Transverse colon (tissue), 4 donors: ENCODE measurements at places on chromosomes 5 and 9. TPM values are rescaled to one million over a fixed set of nuclear protein-coding genes. Genes with fewer than 3 reads are reported as not detected.
A peak's percentile ranks its signal among the peaks of the same experiment; 100 is the strongest.

DNA sequence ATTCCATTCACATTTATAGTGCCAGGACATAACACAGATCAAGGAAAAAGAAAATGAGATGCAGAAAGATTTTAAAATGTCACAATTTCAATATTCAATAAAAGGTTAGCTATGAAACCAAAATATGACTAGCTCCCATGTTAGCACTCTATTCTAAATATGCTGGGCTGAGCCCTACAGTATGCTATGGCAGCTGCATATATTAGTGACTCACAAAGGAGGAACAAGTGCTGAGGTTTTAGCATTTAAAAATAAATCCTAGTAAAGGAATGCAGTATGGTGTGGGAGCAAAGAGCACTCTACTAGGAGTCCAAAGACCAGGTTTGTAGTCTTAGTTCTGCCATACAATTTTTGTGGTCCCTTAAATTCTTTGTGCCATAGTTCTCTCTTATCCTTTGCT, 118.4 kb downstream of the OXCT1 start:
- H3K36me3 ChIP-seq, result no peaks in the 10 kb centered on the region
- H3K27ac ChIP-seq, result no peak overlapping the region
- no peak overlapping the region for H3K4me3 ChIP-seq

GRCh38 chr5:42653705-42654104, 102.9 kb upstream of the CCDC152 start:
- no peak for DNase-seq
- H3K36me3 ChIP-seq, result no peaks in the 10 kb centered on the region
- H3K4me1 ChIP-seq, result no peaks in the 10 kb centered on the region
- H3K27ac ChIP-seq, result no peak overlapping the region

GRCh38 chr9:112601636-112602035, 115.0 kb downstream of the KIAA1958 start:
- H3K27me3 ChIP-seq, result no peaks in the 10 kb centered on the region
- no peaks in the 10 kb centered on the region for H3K4me1 ChIP-seq
- no peak for DNase-seq
- no peaks in the 10 kb centered on the region for H3K36me3 ChIP-seq
- H3K4me3 ChIP-seq, result no peak overlapping the region

DNA sequence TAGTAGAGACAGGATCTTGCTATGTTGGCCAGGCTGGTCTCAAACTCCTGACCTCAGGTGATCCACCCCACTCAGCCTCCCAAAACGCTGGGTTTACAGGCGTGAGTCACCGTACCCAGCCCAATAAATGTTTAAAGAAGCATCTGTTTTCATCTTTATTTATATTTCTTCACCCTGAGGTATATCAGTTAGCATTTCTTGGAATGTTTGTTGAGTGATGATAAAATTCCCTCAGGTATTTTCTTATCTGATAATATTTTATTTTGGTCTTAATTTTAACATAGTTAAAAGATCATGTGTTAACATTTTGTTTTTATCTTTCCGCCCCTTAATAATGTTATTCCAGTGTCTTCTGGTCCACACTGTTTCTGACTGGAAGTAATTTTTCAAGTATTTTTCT, 839.6 kb upstream of the CDH10 start:
- no peaks in the 10 kb centered on the region for H3K27me3 ChIP-seq
- H3K4me1 ChIP-seq, result no peaks in the 10 kb centered on the region
- H3K4me3 ChIP-seq, result no peak overlapping the region
- no peaks in the 10 kb centered on the region for H3K36me3 ChIP-seq
- no peak overlapping the region for H3K27ac ChIP-seq
- DNase-seq, result no peak

- no peak overlapping the region for H3K4me3 ChIP-seq
- peaks cover 23% of the 10 kb centered on the region for H3K27me3 ChIP-seq
- peaks cover 19% of the 10 kb centered on the region for H3K4me1 ChIP-seq
Measured at GRCh38 chr5:135461481-135462151, 9.5 kb upstream of the TIFAB start.

GRCh38 chr9:38406476-38407186, 14.1 kb downstream of the ALDH1B1 start:
- H3K27ac ChIP-seq, result no peak overlapping the region
- H3K4me1 ChIP-seq, result no peaks in the 10 kb centered on the region
- H3K27me3 ChIP-seq, result no peaks in the 10 kb centered on the region

DNA sequence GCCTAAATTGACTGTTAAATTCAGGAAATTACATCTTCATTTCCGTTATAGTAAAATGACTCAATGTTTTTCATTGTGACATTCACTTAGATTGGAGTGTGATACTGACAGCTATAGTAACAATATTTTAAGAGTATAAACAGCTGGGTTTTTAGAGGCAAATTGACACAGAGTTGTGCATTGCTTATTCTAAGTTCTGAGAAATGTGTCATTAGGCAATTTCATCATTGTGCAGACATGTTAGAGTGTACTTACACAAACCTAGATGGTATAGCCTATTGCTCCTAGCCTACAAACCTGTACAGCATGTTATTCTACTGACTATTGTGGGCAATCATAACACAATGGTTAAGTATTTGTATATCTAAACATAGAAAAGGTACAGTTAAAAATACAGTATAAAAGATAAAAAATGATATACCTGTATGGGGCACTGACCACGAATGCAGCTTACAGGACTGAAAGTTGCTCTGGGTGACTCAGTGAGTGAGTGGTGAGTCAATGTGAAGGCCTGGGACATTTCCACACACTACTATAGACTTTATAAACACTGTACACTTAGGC, 132.7 kb downstream of the PDE4D start:
- H3K4me3 ChIP-seq, result no peak overlapping the region
- H3K4me1 ChIP-seq, result peaks cover 13% of the 10 kb centered on the region
- no peak for DNase-seq
- H3K36me3 ChIP-seq, result no peaks in the 10 kb centered on the region
- no peak overlapping the region for H3K27ac ChIP-seq
- H3K27me3 ChIP-seq, result no peaks in the 10 kb centered on the region

DNA sequence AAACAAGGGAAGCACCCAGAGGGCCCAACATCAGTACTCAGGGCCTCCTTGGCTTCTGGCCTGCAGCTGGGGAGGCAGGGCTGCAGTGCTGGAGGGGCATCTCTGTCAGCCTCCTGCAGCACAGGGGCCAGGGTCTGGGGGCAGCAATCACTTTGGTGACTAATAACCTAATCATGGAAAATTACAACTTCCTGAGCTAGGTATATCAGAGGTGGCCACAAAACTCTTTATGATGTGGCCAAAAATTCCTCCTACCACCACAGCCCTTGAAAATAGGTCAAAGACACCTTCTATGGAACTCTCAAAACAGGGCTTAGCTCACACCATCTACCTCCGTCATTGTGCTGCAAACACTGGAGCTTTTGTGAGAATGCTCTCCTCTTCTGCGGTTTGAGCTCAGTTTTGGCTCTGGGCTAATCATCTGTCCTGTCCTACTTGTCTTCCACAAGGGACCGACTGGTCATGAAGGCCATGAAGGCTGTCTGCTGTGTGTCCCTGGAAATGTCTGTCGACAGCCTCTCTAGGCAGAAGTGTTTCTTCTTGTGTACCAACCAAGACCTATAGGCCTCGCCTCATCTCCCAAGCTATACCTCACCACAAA, 28.6 kb downstream of the CSF2 start:
- no peak overlapping the region for H3K4me3 ChIP-seq
- no peaks in the 10 kb centered on the region for H3K36me3 ChIP-seq

- no peaks in the 10 kb centered on the region for H3K27me3 ChIP-seq
- H3K4me3 ChIP-seq, result no peak overlapping the region
- DNase-seq, result no peak
- no peaks in the 10 kb centered on the region for H3K36me3 ChIP-seq
- no peaks in the 10 kb centered on the region for H3K4me1 ChIP-seq
Measured at GRCh38 chr5:151047814-151048425, 27.5 kb downstream of the GPX3 start.

DNA sequence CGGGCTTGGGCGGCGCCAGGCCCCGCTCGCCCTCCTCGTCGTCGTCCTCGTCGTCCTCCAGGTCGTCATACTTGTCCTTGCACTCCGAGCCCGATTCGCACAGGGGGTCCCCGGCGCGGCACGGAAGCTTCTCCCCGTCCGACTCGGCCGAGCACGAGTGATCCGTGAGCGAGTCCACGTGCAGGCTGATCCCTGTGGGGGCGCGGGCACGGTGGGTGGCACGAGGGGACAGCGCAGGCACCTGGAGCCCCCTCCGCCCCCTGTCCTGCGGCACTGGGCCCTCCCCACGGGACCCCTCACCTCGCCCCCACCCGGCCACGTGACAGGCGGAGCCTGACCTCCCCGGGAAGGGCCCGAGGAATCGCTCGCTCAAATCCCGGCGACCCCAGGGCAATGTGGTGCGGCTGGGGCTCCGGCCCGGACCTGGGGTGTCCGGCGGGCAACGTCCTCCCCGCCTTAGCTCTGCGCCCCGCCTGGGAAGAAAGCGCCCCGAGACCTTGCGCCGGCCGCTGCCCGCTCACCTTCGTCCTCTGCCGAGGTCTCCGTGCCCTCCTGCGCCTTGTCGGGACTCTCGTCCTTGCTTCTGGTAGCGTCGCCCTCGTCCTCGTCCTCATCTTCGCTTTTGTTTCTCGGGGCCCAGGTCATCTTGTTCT, 2.5 kb downstream of the IRX2 start:
- no peak overlapping the region for H3K4me3 ChIP-seq
- H3K36me3 ChIP-seq, result no peaks in the 10 kb centered on the region
- peaks cover 9% of the 10 kb centered on the region for H3K4me1 ChIP-seq
- H3K27me3 ChIP-seq, result peaks cover 97% of the 10 kb centered on the region
- no peak for DNase-seq

DNA sequence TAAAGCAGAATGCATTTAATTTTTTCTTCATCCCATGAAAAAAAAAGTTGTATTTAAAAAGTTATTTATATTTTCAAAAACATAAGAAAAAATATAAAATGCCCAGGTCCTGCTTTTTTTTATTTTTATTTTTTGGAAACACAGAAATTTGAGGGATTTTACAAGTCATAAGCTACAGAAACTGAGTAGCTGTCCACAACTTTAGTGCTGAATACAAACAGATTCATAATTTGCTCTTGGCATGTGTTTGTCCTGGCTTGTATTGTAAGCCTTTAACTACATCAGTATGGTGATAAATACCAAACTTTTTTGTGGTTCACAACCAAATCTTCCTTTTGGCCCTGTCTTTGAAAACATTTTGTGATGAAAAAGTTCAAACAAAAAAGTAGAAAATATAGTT, 7.5 kb upstream of the PLCXD3 start:
- H3K27ac ChIP-seq, result no peak overlapping the region
- no peaks in the 10 kb centered on the region for H3K27me3 ChIP-seq
- DNase-seq, result no peak
- H3K4me3 ChIP-seq, result no peak overlapping the region
- H3K36me3 ChIP-seq, result no peaks in the 10 kb centered on the region

GRCh38 chr5:122129306-122129705, at the start of gene ZNF474:
Gene ZNF474, plus strand, starts transcription at chr5:122129546. Its CDS starts 22,445 bp downstream, at chr5:122151991.
- H3K4me1 ChIP-seq, result no peaks in the 10 kb centered on the region
- peak; percentile 20 for DNase-seq
- no peaks in the 10 kb centered on the region for H3K27me3 ChIP-seq

- H3K4me1 ChIP-seq, result no peaks in the 10 kb centered on the region
- H3K4me3 ChIP-seq, result no peak overlapping the region
- no peaks in the 10 kb centered on the region for H3K36me3 ChIP-seq
- no peak for DNase-seq
Measured at GRCh38 chr9:99680191-99680590, 141.5 kb upstream of the NR4A3 start.

DNA sequence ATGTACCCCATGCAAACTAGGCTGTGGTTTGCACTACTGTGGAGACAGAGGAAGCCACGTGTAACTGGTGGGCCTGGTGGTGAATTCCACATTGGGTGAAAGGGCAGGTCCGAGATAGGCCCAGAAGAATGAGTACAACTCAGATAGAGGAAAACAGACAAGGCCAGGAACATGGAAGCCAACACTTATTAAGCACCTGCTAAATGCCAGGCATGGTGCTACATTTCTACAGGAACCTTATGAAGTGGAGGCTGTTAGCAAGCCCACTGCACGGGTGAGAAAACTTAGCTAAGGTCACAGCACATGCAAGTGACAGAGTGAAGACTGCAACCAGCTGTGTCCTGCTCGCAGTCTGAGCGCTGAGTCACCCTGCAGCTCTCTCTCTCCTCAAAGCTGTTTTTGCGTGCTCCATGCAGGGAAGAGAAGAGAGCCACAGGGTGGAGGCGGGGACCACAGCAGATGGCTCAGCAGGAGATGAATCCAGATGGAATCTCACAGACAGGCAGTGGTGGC, 65.5 kb upstream of the SPTLC1 start:
- no peaks in the 10 kb centered on the region for H3K36me3 ChIP-seq
- H3K4me3 ChIP-seq, result no peak overlapping the region
- no peak for DNase-seq
- no peak overlapping the region for H3K27ac ChIP-seq
- no peaks in the 10 kb centered on the region for H3K27me3 ChIP-seq

- H3K4me3 ChIP-seq, result no peak overlapping the region
- no peak overlapping the region for H3K27ac ChIP-seq
- no peaks in the 10 kb centered on the region for H3K36me3 ChIP-seq
- DNase-seq, result no peak
- no peaks in the 10 kb centered on the region for H3K27me3 ChIP-seq
- H3K4me1 ChIP-seq, result no peaks in the 10 kb centered on the region
Measured at GRCh38 chr9:130979591-130980385, 29.2 kb upstream of the LAMC3 start.

DNA sequence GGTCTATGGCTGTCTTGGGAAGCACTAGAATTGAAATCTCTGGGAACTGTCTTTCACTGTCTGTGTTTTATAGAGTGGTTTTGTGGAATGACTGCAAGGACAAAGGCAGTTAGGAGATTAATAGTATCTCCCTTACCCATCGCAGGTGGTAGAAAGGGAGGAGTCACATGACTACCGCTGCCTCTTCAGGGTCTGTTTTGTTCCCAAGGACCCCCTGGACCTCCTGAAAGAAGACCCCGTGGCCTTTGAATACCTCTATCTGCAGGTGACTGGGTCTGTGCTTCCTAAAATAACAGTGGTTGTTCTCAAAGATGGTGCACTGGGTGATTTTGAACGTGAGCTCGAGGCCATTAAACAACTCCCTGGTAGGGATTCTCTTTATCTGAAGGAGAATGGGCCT, 22.8 kb upstream of the TRMT10B start:
- no peaks in the 10 kb centered on the region for H3K27me3 ChIP-seq
- no peak overlapping the region for H3K4me3 ChIP-seq

DNA sequence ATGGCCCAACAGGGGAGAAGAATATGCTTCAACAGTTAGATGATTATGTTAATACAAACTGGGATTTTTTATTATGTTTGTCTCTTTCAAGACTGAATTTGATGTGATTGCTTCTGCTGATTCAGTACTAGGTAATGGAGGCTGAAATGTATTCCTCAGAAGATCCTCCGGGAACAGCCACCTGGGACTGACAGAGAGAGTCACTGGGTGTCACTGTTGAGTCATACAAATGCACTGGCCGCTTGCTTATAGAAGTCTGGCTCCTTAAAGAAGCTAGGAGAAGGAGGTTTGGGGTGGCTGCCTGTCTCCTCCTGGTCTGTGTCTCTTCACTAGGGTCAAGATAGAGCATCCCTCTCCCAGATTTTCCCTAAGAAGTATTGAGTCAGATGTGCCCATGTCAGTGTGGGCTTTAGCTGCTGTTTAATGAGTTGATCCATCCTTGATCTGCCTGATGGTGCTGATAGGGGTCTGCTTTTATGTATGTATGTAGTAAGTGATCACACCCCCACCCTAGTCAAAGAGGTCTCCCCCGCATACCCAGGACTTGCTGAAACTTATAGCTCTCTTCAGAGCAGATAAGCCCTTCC, 773.4 kb downstream of the BRINP1 start:
- no peaks in the 10 kb centered on the region for H3K36me3 ChIP-seq
- peak; percentile 7 for DNase-seq
- no peak overlapping the region for H3K4me3 ChIP-seq
- no peaks in the 10 kb centered on the region for H3K27me3 ChIP-seq
- H3K4me1 ChIP-seq, result no peaks in the 10 kb centered on the region

The IFNB1 gene
- total RNA-seq, result not detected

The F2RL1 gene
- total RNA-seq, result 65.8 TPM

The ADAMTS6 gene
- total RNA-seq, result 2.2 TPM

The ATP6V1G1 gene
- total RNA-seq, result 125 TPM

The NFIB gene
- 68.9 TPM for total RNA-seq

The PHF2 gene
- 21.3 TPM for total RNA-seq

The UNC13B gene
- total RNA-seq, result 58.0 TPM

The PCDHA1 gene
- not detected for total RNA-seq

The FAM221B gene
- total RNA-seq, result not detected

The KLF9 gene
- 93.9 TPM for total RNA-seq
